Adipocyte (in vitro differentiated cells): ENCODE measurements at places on chromosomes 5 and 9.

DNA sequence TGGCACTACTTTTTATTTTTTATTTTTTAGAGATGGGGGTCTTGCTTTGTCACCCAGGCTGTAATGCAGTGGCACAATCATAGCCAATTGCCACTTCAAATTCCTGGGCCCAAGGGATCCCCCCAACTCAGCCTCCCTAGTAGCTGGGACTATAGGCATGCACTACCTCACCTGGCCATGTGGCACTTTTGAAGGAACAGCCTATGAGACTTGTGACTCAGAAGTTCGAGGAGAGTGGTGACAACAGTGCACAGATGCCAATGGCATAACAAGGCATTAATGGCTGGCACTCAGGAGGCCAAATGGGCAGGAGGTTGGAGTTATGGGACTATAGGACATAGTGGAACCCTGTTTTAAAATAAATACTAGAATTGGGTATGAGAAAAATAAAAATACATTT is 33.7 kb downstream of the ANKRD31 start:
- DNase-seq, result no peak

- no peak for DNase-seq
Observed at GRCh38 chr9:136314056-136314416, 10.1 kb upstream of the CCDC187 start.

DNA sequence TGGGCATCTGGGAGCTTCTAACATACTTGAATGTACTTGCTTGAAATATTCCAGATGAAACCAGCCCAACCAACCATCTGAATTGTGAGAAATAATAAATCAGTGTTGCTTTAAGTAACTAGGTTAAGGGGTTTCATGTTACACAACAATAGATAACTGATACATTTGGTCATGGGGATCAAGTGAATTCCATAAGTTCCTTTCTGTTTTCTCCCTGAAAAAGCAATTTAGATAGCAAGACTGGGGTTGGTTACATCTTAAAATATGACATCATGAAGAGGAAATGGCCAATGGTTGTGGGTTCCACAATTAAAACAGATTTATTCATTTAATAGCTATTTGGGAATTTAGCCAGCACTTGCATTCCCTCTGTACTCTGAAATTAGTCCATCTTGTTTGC is 559.7 kb downstream of the TLR4 start:
- DNase-seq, result no peak

DNA sequence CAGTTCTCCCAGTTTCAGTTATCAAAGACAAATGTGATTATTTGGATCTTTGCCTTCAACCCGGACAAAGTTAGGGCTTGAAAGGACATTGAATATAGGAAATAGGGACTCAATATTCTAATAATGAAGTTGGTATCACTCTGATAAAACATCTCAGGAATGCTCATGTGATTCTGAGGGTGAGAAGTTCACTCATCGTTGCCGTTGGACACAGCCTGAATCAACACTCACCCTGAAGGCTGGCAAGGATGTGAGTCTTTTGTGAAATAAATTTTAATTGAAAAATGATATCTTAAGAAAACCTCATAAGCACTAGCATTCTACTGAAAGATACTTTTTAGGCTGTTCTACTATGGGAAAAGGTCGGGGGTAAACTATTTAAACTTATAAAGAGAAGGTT is 44.8 kb upstream of the C9orf72 start:
- no peak for DNase-seq

DNA sequence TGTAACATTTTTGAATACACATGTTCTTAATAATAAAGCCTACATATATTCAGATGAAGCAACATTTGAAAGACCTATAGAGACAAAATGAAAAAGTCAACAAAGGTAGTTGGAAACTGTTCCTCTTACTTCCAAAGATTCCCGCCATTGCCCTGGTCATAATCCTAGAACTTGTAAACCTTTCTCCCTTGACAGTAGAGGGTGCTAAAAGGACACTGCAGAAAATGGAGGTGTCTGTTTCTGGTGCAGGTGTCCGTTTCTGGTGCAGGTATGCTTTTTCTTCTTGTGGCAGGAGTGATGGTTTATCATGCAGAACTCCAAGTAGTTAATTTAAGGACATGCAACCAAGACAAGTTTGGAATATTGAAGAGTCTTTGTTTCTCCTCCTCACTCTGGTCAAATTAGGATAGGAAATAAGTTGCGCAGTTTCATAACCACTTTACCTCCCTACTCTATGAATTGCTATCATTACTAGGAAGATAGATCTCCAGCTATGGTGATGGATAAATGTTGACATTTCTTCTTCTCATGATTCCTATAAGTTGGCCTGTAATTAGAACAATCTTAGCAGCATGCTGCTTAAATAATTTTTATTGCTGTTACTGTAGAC is 56.0 kb upstream of the FAM174A start:
- no peak for DNase-seq

GRCh38 chr5:117394506-117395157 is 820.0 kb upstream of the SEMA6A start:
- DNase-seq, result no peak
